Stromal cell of bone marrow (primary cell): ENCODE measurements at places on chromosomes 12 and 14.

- no peak for DNase-seq
Measured at GRCh38 chr12:117279606-117280005, 81.8 kb downstream of the NOS1 start.

- DNase-seq = peak; percentile 80
Measured at GRCh38 chr12:106288494-106289195, 13.9 kb upstream of the TCP11L2 start.

- no peak for DNase-seq
Measured at GRCh38 chr12:121299662-121300061, 3.2 kb upstream of the CAMKK2 start.

DNA sequence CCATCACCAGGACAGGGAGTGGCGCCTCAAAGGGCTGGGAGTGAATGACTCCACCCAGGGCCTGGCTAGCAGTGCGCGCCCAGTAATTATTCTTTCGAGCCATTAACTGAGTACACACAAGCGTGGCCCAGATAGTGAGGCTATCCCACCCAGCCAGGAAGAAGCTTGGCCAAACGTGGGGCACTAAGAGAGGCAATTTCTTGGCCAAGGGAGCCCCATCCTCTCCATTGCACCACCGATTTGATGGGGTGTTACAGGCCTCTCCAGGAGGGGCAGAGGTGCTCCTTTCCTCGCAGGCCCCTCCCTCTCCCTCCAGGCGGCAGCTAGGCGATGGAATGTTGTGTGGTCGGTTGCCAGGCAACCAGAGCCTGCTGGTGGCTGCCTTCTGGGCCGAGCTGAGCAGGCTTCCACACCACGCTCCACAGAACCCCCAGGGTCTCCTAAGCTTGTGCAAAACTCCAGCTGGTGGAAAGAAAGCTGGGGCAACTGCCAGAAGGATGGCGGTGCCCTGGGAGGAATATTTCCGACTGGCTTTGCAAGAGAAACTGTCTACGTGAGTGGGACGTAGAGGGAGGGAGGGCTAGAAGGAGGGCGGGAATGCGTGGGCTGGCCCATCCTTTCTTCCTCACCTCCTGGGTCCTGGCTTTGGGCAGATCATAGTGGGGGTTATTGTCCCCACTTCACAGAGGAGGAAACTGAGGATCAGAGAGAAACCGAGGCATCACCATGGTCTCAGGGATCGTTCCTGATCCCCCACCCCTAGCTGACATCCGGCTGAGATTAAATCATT, at the start of gene CFAP73:
TSS of gene CFAP73 (plus strand) at position 364 of the 790 bp plus-strand sequence. CDS start at position 498, 134 bp downstream.
- DNase-seq = peak; percentile 56

GRCh38 chr14:76891391-76891790, 65.2 kb downstream of the LRRC74A start:
- no peak for DNase-seq

DNA sequence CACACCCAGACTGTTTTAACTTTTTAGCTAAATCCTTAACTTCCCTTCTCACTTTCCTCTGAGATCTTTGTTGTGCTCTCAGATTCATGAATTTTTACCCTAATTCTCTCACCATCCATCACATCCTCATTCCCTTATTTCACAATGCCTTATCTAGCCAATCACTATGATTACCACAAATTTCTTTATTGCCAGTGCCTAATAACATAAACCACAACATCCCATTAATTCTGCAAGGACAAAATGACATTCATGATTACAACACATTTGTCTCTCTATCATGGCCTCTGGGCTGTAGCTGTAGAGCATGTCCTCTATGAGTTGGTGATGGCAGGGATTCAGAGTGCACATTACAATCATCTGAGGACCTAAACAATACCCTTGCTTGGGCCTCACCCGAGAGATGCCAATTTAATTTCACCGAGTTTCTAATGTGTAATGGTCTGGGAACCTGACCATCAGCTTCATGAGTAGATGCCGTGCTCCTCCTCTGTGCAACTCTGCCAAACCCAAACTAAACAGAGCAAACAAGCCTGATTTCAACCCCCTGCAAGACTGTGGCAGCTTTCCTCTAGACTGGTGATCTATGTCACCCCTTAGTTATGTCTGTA, 99.3 kb downstream of the SPTSSA start:
- DNase-seq = no peak

DNA sequence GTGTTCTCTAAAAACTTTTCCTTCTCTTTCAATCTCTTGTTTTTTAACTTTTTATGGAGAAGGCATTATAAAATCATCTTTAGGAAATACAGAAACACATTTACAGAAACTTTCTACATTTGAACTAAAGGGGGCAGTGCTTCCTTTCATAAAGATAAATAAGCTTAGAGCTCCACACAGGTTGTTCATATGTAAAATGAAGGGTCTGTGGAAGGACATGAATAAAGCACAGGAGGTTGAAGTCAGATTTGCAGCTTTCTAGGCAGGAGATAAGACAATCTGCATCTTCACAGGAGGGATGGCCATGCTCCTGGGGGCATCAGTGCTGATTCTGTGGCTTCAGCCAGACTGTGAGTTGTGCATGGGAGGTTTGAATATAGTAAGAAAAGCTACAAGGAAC, 426.0 kb downstream of the DAD1 start:
- no peak for DNase-seq

- DNase-seq = no peak
Measured at GRCh38 chr12:123282111-123282510, 10.5 kb upstream of the CDK2AP1 start.

DNA sequence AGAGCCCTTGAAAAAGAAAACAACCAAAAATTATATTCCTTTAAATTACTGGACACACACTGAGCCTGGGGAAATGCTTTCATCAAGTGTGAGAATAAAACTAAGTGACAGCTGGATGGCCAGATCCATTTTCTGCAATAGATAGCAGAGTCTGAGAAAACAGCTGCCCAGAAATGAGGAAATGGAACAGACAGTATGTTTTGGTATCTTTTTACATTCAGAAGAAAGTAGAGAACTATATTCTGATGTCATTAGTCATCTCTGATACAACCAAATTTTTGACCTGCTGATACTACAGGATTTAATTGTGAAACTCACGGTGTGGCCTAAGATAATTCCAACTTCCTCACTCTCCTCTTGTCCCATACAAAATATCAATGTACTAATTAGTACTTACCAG, 78.2 kb downstream of the HMGA2 start:
- no peak for DNase-seq

DNA sequence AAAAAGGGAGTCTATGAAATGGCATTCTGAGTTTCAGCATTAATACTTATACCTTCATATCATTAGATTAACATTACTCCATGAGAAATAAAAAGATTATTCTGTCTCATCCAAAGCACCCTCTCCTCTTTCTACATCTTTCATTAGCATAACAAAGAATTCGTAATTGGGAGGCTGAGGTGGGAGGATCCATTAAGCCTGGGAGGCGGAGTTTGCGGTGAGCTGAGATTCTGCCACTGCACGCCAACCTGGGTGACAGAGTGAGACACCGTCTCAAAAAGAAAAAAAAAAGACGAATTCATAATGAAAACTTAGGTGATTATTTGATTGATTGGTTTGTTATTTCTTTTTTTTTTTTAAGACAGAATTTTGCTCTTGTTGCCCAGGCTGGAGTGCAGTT, 1.8 kb upstream of the CDK17 start:
- DNase-seq = no peak

DNA sequence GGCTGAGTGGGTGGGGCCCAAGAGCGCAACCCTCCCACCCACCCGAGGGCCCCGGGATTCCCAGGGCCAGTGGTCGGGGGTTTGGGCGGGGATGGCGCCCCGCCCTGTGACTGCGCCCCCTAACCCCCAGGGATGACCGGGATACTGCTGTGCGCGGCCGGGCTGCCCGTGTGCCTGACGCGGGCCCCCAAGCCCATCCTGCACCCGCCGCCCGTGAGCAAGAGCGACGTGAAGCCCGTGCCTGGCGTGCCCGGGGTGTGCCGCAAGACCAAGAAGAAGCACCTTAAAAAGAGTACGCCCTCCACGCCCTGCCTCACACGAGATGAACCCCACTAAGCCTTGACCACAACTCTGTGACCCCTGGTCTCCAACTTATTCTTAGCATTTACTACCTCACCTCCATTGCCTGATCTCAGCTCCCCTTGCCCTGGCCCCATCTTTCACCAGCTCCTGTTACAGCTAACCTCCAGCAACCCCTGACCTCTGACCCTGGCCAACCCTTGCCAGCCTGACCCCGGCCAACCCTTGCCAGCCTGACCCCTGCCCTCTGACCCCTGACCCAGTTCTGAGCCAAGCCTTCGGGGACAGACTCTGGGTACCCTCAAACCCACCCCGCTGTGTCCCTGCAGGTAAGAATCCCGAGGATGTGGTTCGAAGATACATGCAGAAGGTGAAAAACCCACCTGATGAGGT, 37.0 kb downstream of the DTX1 start:
- no peak for DNase-seq

DNA sequence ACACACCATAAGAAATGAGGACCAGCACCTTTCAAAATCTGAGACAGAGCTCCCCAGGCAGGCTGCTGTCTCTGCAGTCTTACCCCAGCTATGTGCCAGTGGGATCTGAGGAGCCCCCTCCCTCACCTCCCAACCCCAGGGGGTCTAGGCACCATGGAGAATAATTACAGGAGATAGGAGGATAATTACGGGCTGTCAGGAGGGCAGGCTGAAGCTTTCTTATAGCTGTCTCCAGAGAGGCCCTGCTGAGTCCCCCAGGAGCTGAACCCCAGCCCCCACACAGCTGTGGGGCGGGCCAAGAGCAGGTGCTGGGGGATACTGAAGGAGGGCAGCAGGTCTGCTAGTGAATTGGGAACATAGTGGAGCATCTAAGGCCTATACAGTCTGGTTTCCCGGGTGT, 6.8 kb downstream of the CPNE6 start:
- no peak for DNase-seq

DNA sequence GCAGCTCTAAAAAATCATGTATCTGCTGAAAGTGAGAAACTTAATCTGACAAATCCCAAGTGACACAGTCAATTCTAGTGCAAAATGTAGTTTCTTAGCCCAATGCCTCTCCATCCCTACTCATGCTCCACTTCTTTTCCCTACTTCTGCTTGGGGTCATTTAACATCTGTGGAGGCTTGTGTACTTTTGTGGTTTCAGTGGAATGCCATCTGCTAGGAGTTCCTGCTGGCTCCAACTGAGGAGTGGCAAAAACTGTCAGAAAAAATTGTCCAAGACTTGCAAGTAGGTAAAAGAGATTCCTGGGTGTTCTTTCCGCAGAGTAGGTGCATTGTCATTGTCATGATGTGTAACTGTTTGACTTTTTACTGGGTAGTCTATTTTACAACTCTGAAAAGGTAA, 12.5 kb upstream of the AVPR1A start:
- no peak for DNase-seq

GRCh38 chr12:94242901-94243300, 94.5 kb downstream of the PLXNC1 start:
- no peak for DNase-seq

DNA sequence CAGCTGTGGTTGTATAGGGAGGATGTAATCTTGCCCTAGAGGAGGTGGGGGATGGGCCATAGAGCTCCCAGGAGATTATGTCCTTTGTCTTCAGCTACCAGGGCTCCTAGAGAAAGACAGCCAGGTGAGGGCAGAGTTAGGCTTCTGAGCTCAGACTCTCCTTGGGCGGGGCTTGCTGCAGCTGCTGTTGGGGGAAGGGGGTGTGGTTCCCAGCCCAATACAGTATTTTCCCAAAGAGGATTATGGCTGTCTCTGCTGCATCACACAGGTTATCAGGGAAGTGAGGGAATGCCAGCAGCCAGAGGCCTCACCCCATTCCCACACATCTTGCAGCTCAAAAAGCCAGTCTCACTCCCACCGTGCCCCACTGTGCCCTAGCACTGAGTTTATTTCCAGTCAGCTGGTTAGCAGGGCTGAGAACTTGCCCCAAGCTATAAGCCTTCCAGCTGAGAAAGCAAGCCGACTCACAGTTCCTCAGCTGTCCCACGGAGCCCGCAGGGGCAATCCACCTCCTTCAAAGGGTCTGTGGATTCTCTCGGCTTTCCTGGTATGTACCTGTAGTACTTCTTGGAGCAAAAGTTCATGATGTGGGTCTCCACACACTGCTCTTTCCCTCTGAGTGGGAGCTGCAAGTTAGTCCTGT, 217.3 kb upstream of the CPNE8 start:
- DNase-seq = no peak

- no peak for DNase-seq
Measured at GRCh38 chr12:64090047-64090446, 132.0 kb downstream of the KICS2 start.
